ENCODE measurements at places on chromosomes 5 and 9.

GRCh38 chr9:98378794-98379193 is 123.3 kb upstream of the TBC1D2 start:
- no peak for DNase-seq

DNA sequence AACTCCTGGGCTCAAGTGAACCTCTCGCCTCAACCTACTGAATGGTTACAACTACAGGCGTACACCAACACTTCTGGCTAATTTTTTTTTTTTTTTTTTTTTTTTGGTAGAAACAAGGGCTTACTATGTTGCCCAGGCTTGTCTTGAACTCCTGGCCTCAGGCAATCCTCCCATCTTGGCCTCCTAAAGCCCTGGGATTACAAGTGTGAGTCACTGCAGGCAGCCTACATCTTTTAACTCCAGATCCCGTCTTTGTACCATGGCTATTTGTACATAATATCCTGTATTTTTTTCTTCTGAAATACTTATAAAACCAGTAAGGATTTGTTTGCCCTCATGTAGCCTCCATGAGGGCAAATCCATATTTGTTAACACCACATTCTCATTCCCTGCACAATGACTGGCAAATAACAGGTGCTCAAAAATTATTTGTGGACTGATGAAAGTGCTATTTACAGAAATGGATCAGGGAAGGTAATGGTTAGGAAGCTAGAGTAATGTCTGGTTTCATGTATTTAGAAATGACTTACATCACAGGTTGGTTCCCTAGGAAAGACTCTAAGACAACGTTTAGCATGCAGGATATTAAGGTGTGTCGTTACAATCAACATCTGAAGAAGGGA is 51.9 kb upstream of the POU5F2 start:
- no peak for DNase-seq

GRCh38 chr5:118545470-118545869 is 442.9 kb downstream of the DTWD2 start:
- DNase-seq, result no peak

GRCh38 chr5:15008476-15008875 is 136.9 kb upstream of the ANKH start:
- DNase-seq, result peak; percentile 50

DNA sequence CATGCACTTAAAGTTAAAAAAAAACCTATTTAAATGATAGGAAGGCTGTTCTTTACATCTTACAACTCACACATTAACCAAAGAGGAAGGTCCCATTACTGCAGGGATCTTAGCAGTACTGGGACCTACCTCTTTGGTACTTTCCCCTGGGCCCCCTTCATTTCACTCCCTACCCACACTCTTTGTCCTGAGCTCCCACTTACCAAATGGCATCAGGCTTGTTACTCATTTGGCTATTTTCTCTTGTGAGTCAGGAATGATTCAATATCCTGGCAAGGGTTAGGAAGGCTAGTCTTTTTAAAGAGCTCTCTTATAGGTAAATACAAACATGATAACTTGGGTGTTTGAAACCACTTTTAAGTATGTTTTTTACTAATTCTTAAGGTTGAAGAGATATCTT is 117.4 kb upstream of the ELL2 start:
- DNase-seq, result peak; percentile 83

DNA sequence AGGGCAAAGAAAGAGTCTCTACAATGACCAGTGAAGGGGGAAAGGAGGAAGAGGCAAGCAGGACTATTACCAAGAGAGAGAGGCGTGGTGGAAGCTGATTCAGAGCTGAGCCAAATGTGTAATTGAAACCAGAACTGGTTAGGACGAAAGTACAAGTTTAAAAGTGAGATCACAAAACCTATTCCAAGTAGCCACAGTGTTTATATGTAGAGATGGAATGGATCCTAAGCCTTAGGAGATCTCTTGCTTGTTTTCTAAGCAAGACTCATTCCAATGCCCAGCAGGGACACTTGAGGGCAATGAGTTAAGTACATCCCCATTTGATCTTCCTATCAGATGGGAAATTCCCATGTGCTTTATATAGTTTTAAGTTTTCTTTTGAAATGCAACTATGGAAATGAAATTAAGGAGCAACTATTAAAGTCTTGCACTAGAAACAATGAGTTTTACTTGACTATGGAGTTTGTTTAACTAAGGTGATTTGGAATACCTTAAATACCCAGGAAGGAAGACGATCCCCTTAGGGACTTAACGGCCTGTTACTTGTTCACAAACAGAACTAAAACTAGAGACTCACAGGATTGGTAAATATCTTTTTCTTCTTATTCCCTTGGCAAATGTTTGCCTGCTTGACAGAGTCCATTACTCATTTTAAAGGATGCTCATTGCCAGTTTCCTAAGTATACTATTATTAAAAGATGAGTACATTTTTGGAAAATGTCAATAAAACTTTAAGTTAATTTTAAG is 51.1 kb upstream of the SNX2 start:
- peak; percentile 35 for DNase-seq

- DNase-seq, result no peak
Observed at GRCh38 chr9:80937645-80938044, 751.7 kb downstream of the TLE1 start.

GRCh38 chr5:132871459-132872284 is 1.8 kb upstream of the LEAP2 start:
- no peak for DNase-seq

DNA sequence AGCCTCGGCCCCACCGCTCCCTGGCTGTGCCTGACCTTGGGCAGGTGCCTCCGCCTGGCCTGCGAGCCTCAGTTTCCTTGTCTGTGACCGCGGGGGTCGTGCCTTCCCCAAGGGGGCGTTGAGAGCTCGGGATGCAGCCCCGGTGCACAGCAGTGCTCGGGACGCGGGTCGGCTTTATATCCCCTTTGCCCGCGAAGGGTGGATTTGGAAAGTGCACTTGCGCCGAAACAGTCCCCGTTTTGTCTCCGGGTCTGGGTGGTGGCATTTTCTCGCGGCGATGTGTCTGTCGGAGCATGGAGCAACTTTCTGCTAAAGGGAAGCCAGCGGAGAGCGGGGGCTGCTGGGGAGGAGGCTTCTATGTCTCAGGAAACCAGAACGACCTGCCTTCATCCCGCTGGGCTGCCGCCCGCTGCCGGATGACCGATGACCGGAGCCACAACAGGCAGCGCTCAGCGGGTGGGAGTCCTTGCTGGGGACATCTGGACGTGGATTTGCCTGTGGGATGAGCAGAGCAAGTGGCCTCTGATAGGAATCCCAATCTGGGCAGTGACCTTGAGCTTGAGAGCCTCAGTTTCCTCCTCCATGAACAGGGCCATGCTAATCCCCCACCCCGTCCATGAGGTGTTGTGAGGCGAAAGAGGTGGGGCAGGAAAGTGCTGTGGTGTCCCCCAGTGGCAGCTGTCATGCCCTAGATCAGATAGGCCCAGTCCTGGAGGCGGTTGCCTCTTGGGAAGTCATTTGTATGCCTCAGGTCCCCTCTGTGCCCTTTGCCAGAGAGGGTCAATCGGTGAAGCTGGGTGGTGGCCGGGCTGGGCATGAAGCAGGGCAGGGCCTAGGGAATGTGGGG is 651 bp downstream of the HRH2 start:
- DNase-seq, result peak; percentile 59

GRCh38 chr9:90029386-90029785 is 424.6 kb downstream of the GADD45G start:
- DNase-seq, result no peak

DNA sequence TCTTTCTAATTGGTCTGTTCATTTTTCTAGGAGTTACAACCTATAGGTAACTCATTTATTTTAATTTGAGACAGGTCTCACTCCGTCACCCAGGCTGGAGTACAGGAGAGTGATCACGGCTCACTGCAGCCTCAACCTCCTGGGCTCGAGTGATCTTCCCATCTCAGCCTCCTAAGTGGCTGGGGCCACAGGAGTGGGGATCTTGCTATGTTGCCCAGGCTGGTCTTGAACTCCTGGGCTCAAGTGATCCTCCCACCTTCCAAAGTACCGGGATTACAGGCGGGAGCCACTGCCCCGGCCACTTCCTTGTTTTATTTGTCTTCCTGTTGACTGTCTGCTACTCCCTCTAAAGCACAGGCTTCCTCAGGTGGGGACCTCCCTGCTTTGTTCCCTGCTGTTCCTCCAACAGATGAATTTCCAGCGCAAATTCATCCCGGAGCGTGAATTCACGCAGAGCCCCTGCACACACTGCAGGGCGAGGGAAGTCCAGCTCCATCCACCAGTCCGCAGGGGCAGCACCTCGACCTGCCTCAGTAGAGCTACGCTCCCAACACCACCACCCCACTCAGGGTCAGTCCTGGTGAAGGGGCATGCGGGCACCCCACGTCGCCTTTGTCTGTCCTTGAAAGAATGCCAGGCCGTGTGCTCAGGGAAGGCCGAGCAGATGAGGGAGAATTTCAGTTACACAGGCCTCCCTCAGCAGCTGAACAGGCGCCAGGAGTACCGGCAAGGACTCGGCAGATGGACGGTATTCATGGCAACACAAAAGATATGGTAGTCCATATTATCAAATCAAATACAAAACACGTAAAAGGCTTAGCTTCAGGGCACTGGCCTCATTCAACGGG is 6.3 kb downstream of the QSOX2 start:
- DNase-seq, result no peak

GRCh38 chr5:2741956-2742355 is 9.5 kb downstream of the IRX2 start:
- DNase-seq, result no peak

GRCh38 chr5:34585601-34586104 is 70.5 kb upstream of the RAI14 start:
- no peak for DNase-seq

DNA sequence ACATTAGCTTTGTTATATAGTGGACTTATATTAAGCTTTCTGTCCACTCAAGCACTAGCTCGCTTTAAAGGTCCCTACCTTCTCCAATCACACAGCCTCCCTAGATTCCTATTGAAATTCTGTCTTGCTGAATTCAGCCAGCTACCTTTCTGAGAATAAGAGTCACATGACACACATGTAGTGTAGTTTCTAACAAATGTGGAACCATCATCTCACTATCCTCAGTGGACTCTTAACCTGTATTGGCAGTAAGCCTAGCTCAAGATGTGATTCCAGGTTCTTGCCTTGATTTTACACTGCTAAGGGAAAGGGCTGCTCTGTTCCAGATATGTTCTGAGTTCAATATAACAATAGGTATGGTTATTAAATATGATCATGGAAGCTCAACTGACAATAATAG is 11.4 kb downstream of the FAM219A start:
- DNase-seq, result no peak
